ENCODE measurements at places on chromosomes 4 and X.

DNA sequence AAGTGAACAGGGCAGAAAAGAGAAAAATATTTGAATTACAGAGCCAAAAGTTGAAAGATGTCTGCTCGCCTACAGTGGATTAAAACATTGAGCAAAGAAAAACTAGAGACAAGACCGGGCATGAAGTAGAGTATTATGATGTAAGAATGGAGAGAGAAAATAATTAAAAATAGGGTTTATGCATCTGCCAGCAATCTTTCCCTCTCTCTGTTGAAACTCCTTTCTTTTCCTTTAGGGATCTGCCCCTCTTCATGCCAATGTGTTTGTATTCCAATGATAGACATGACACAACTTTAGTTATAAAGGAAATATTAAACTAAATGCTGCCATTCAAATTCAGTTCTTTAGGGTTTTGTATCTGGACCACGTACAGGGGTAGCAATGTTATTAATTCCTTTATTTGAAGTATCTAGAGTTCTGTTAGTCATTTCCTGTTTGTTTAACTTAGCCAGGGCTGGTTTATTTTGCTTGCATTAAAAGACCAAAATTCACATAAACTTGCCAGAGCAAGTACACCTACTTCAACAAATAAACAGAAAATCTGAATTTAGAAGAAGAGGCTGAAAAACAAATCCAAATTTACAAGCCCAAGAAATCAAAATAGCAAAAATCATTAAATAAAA, 202.6 kb downstream of the SPOCK3 start:
- no peak for DNase-seq

DNA sequence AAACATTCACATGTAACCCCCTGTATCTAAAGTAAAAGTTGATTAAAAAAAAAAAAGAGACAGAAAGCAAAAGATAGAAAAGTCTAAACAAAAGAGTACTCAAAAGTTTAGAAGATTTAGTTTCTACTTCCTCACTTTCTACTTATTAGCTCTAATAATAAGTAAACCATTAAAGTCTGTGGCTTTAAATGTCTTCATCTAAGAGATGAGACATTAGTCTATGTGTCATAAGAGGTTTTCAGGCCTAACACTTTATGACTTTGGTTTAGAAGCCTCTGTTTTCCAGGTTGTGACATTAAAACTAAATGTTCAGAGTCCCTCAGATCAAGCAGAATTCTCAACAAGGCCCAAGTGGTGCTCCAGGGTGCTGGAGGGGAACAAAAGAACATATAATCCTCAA, 42.2 kb upstream of the GUCY1A1 start:
- DNase-seq, result no peak

- DNase-seq, result no peak
These were observed 70.0 kb downstream of the NYX start for GRCh38 chrX:41516999-41517765.

- no peak for DNase-seq
These were observed 342.5 kb upstream of the FSTL5 start for GRCh38 chr4:162506253-162506652.

- no peak for DNase-seq
These were observed 443.5 kb upstream of the IGFBP7 start for GRCh38 chr4:57553728-57554127.

- DNase-seq, result no peak
These were observed 60.7 kb downstream of the IL15 start for GRCh38 chr4:141697116-141697515.

- no peak for DNase-seq
These were observed 192.5 kb upstream of the TTC29 start for GRCh38 chr4:147138171-147138570.

GRCh38 chrX:136694431-136695087, 46.6 kb downstream of the CD40LG start:
- DNase-seq, result no peak

DNA sequence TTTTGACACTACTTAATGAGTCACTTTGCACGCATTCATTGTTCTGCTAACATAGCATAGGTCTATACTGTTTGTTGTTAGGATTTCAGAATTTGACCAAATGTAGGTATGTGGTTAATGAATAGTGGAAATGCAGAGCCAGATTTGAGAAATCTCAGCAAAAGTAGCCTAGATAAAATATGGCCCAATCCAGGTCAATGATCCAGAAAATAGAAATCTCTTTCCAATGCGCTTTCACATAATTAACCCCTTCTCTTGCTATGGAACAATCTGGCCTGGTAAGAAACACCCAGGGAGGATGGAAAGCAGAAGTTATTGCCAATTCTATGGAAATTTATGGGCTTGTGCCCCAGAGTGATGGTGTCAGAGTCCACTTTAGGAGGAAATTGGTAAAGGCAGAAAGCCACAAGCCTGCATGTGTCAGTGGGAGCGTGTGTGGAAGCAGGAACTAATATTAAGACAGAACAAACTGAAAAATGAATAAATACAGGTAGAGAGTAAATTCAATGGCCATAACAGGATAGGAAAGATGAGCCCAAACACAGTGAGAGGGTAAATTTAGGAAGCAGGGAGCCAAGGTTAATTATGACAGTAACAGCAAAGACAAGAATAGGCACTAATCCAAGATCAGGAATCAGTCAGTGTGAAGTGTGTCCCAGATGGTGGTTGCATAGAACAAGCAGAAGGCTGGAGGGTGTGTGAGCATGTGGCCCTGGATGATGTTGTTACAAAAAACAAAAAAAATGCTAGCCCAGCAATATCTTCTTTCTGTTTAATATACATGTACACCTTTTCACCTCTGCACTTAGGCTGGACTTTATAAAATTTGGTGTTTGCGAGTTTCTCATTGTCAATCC, 102.9 kb downstream of the SYTL5 start:
- no peak for DNase-seq

GRCh38 chr4:42646999-42647541, 9.8 kb downstream of the ATP8A1 start:
- DNase-seq, result no peak

GRCh38 chrX:154020536-154021115, 924 bp upstream of the IRAK1 start:
- peak; percentile 18 for DNase-seq

DNA sequence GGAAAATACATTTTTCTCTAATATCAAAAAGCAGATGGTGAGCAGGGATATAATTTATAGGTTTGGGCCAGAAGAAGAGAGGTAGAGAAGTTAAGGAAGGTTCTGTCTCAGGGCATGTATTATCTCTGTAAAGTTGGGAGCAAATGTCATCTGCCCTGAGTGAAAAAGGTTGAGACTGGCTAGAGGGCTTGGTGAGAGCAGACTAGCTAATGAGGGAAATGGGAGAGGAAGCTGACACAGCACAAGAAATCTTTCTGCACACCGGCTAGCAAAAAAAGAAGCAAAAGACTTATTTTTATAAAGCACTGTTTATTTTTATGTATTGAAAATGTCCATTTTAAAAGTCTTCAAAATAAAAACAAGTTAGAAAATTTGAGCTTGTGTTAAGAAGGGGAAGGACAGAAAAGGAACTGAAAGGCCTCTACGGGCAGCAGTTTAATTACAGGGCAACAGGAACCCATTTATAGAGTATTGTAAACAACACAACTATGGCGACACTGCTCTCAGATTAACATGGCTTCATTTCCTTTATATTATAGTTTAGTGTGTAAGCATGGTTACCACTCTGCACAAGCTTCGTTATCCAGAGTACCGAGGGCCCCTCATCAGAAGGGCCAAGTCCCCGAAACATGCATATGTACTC, 17.4 kb downstream of the CD40LG start:
- DNase-seq, result no peak

DNA sequence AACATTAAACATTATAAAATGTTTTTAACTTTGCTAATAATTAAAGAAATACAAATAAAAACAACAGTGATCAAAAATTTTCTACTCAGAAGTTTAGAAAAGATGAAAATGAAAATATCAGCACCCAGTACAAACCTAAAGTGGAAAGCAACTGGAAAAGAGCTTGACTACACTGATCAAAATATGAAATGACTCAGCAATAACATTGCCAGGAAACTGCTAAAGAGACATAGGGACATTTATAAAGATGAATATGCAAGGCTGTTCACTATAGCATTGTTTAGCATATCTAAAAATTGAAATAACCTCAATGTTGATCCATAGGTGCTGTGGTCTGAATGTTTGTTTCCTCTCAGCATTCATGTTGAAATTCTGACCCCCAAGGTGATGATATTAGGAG, 88.5 kb upstream of the NOCT start:
- no peak for DNase-seq

DNA sequence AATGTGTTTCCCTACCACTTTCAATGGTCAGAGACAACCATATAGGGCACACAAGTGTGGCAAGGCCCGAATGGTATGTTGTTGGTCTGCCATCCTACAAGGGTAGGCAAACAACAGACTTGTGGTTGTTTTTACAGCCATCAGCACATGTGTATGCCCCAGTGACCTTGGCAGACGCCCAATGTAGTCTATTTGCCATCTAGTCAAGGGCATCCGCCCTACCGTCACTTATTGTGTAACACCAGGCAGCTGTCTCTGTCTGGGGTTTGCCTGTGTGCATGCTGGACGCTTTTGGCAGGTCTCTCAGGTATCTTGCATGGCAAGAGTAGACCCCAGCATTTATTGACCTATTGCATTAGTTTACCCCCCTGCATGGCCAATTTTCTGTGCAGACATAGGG, 1145.5 kb upstream of the POU3F4 start:
- no peak for DNase-seq

- DNase-seq, result no peak
These were observed 8.3 kb upstream of the HAND2 start for GRCh38 chr4:173538148-173538908.

DNA sequence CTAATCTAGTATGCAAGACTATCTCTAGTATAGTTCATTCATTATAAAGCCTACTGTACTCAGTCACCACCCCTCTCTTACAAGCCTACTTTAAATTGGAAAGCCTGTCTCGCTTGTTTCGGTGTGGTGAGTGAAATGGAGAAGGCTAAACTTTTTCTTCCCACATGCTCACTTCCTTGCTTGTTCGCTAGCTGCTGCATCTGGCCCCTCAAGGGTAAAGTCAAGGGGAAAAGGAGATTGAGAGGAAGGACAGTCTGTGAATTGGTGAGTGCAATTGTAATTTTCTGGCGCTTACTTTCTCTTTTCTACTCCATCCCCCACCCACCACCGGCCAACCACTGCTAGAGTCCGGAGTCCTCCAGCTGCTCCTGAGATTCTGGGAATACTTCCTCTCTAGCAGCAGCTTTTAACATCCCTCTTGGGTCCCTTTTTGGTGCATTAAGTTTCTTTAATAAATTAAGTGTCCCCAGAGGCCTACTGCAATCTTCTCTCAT, 12.1 kb upstream of the ARAP2 start:
- DNase-seq, result peak; percentile 34

DNA sequence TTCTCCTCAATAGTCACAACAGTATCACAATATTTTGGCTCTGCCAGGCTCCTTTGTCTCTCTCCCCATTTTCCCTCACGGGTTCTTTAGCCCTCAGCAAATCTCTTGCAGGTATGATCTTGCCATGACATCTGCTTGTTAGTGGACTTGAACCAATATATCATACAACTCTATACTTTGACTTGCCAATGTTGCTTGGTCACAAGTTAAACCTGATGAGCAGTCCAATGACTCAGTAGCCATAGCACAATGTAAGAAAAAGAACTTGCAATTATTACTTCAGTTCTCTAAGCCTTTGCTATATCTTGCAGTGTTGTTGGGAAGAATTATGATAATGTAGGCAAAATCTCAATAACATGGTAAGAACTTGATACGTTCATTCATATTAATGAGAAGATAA, 174.6 kb upstream of the NRK start:
- no peak for DNase-seq

GRCh38 chr4:169675825-169676224, 55.4 kb downstream of the CLCN3 start:
- no peak for DNase-seq

DNA sequence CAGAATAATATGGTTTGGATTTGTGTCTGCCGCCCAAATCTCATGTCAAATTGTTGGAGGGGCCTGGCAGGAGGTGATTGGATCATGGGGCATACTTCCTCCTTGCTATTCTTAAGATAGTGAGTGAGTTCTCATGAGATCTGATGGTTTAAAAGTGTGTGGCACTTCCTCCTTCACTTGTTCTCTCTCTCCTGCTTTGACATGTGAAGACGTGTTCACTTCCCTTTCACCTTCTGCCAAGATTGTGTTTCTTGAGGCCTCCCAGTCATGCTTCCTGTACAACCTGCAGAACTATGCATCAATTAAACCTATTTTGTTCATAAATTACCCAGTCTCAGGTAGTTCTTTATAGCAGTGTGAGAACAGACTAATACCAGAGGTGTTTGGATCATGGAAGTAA, 325.7 kb upstream of the GIMD1 start:
- no peak for DNase-seq

- DNase-seq, result no peak
These were observed 6.8 kb upstream of the DUSP9 start for GRCh38 chrX:153640045-153640686.

GRCh38 chr4:132001542-132001941, 1147.6 kb upstream of the PCDH10 start:
- DNase-seq, result no peak

GRCh38 chrX:65688403-65688871, 21.0 kb downstream of the MSN start:
- no peak for DNase-seq

GRCh38 chr4:47926667-47927258, 12.4 kb upstream of the NFXL1 start:
- peak; percentile 67 for DNase-seq

DNA sequence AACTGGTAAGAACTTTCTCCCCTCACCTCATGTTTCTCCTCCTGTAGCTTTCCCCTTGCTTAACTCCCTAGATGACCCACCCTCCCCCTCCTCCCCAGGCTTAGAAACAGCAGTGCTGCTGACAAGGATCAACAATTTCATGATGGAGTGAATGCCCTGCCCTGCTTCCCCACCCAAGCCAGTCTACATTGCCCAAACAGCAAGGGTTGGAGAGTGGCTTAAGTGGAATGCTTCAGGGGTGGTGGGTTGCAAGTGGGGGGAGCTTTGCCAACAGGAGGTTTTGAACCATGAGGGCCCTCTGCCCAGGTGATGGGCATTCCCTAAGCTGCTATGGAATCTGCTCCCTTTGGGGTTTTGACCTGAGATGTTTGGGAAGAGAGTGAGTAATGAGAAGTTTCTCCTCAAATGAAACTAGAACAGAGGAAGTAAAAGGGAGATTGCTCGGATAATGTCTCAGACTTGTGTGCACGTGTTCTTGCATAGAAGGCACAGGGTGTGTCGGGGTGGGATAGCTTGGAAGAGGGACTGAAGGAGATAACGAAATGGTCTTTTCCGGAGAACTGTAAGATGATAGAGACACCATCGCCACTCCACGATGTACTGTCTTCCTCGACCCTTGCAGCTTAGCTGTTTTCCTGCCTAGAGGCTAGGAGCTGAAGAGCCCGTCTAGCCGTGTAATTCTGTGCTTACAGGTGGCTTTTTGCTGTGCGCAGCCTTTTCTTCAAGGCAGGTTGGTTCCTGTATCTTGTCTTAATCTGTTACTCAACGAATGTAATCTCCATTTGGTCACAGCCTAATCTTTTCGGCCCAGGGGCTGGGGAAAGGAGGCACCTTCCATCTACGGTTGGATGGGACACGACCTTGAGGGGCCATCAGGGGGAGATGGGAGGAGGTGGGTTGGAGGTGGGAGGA, 10.1 kb downstream of the GDPD2 start:
- DNase-seq, result no peak
